ENCODE measurements at places on chromosomes 13 and 19. TPM values are rescaled to one million over a fixed set of nuclear protein-coding genes. Genes with fewer than 3 reads are reported as not detected.

ZNF426 gene
- 6.1 TPM for total RNA-seq

CEACAM4 gene
- not detected for total RNA-seq

TRIM28 gene
- 767 TPM for total RNA-seq

LENG1 gene
- 11.2 TPM for total RNA-seq

SYNE4 gene
- total RNA-seq, result 1.1 TPM

MISP3 gene
- total RNA-seq, result 1.5 TPM

NCAN gene
- total RNA-seq, result 0.15 TPM

TNFSF13B gene
- total RNA-seq, result 1.4 TPM

ZNF865 gene
- 25.6 TPM for total RNA-seq

ZIK1 gene
- total RNA-seq, result not detected

DIRAS1 gene
- total RNA-seq, result 18.5 TPM

TMEM59L gene
- 2.4 TPM for total RNA-seq

SULT2A1 gene
- total RNA-seq, result 0.18 TPM

CEACAM20 gene
- total RNA-seq, result not detected

ETV2 gene
- 2.8 TPM for total RNA-seq

ZNF544 gene
- total RNA-seq, result 48.5 TPM

BORA gene
- total RNA-seq, result 8.0 TPM

CERS1 gene
- total RNA-seq, result 4.5 TPM

ATP1A3 gene
- total RNA-seq, result 4.9 TPM

ZNF90 gene
- 7.5 TPM for total RNA-seq

KASH5 gene
- total RNA-seq, result not detected

ZNF723 gene
- not detected for total RNA-seq

NUP62 gene
- total RNA-seq, result 54.6 TPM

NPAS1 gene
- 3.6 TPM for total RNA-seq

RBM26 gene
- total RNA-seq, result 32.2 TPM

PLPP2 gene
- 67.0 TPM for total RNA-seq

SLC8A2 gene
- 0.10 TPM for total RNA-seq

PCDH20 gene
- total RNA-seq, result 3.4 TPM

SLITRK1 gene
- 0.08 TPM for total RNA-seq

BIVM gene
- total RNA-seq, result 10.5 TPM

All from Panc1 (cell line).